ENCODE measurements at places on chromosomes 16 and 17.
A peak's percentile ranks its signal among the peaks of the same experiment; 100 is the strongest.

DNA sequence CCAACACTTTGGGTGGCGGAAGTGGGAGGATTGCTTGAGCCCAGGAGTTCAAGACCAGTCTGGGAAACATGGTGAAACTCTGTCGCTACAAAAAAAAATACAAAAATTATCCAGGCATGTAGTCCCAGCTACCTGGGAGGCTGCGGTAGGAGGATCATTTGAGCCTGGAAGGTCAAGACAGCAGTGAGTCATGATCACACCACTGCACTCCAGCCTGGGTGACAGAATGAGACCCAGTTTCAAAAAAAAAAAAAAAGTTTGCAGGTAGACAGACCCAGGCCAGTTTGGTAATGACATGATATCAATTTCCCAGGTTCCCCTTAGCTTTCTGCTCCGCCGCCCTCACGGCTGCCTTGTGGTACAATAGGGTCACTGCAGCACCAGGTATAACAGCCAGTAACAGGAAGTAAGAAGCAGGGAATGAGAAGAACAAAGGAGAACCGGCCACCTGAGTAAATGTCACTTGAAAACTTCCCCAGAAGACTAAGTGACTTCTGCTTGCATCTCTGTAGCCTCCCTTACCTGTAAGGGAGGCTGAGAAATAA is 201.2 kb upstream of the HSBP1 start:
- DNase-seq: no peak

DNA sequence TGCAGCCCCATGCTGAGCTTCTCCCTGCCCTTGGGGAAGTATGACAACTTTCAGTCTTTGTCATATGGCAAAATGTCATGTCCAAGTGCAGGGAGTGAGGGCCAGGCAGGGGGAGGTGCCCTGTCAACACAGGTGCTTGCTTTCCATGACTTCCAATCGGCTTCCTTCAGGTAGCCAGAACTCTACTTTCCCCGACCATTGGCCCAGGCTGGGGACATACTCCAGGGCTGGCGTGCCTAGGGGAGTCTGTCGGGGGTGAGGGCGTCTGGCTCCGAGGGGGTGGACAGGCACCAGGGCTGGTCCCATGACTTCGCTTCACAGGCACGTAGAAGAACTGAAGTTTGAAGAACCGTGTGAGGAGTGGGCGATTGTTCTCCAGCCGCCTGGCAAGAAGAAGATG is 19.8 kb upstream of the PIK3R6 start:
- no peak for DNase-seq

DNA sequence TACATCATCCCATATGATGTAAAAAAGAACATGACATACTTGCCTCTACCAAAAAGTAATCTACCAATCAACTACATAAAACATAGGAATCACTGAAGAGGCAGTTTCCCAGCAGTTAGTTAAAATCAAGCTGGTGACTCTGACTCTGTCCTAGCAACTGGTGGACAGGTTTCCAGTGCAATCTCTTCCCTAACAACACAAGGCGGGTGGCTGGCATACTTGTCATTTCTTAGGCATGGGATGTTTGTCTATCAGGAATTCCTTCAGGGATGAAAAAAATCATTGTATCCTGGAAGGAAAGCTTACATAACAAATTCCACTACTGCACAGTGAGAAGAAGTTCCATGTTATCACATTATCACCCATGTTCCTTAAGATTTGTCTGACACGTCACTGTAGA is 50.9 kb downstream of the HELZ start:
- peak; percentile 68 for DNase-seq

DNA sequence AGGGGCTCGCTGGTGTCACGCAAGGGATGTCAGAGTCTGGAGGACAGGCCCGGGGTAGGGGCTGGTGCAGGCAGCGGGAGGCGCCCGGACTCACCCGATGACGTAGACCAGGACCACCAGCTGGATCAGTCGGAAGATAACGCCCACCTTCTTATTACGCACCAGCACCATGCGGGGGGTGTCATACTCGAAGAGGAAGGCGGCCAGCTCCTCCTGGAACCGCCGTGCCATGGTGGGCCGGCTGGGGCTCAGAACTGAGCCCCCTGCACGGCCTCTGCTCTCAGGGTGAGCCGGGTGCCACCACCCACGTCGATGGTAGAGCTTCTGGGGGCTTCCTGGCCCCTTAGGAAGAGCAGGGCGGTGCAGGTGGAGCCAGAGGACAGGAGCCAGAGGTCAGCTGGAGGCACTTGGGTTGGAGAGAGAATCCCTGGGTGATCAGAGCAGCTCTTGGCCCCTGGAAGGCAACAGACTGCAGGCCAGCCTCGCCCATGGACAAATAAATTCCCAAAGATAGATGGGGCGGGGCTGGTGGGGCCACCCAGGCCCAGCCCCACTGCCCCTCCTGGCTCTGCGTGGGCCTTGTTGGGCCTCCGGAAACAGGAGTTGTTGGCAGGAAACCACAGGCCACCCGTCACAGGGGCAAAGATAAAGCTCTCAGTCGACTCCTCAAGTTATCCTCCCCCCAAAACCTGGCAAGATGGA is at the start of gene P2RX1:
P2RX1 (minus strand) TSS at position 471 of the 702 bp plus-strand sequence; CDS start at position 231, 240 bp downstream.
- no peak for DNase-seq

DNA sequence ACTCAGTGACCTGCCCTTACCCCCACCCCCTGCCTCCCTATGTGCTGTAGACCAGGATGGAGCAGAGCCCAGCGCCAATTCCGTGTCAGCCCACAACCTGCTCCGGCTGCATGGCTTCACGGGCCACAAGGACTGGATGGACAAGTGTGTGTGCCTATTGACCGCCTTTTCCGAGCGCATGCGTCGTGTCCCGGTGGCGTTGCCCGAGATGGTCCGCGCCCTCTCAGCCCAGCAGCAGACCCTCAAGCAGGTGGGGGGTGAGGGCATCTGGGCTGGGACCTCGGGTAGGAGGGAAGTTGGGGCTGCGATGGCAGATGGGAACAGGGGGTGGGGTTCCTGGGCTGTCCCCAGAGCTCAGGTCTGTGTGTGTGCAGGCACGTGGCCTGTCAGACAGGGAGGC is 6.3 kb upstream of the CACNA1G start:
- no peak for DNase-seq

- peak; percentile 76 for DNase-seq
Observed at GRCh38 chr17:36849871-36850348, 87.4 kb upstream of the LHX1 start.

DNA sequence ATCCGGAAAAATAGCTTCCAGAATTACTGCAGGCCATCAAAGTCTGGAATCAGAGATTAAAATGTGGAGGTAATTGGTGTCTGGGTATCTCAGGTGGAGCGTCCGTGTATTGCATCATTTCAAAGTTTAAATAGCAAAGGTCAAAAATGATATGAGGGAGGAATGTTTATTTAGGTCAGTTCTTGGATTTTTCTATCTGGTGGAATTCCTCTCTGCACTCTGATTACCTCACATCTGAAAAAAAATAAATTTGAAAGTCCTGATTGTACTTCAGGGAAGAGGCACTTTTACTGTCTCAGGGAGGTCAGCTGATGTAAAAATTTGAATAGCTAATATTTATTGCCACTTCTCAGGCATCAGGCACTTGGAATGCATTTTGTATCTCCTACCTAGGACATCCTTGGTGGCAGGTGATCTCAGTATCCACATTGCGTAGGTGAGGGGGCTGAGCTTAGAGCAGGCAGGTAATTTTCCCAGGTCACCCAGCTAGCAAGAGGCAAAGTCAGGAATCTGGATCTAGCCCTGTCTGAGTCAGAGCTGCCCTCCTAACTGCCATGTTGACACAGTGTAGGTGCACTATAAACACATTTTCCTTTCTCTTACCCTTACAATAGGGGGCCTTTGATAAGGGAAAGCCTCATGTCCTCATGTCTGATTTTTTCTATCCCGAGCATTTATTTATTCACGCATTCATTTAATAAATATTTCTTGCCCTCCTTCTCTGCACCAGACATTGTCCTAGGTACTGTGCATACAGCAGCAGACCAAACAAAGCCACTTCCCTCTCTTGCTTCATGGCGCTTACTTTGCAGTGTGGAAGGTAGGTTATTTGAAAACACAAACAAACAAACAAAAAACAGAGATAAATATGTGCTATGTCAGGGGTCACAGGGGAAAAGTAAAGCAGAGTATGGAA is 454.3 kb downstream of the HAPSTR1 start:
- no peak for DNase-seq

DNA sequence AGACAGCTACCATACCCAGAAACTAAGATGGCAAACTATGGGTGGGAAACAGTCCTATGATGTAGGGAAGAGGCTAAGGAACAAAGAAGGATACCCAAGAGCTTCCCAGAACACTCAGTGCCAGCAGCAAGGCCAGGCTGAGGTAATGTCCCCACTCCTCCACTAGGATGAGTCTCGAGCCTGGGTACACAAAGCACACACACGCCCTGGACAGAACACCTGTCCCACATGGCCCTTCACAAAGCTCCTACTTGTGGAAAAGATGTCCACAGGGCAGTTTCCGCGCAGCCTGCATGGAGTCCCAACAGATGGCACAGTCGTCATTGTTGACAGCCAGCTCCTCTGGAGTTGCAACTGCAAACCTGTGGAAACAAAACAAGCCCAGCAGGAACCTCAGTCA is 23.9 kb downstream of the AMFR start:
- DNase-seq: no peak

DNA sequence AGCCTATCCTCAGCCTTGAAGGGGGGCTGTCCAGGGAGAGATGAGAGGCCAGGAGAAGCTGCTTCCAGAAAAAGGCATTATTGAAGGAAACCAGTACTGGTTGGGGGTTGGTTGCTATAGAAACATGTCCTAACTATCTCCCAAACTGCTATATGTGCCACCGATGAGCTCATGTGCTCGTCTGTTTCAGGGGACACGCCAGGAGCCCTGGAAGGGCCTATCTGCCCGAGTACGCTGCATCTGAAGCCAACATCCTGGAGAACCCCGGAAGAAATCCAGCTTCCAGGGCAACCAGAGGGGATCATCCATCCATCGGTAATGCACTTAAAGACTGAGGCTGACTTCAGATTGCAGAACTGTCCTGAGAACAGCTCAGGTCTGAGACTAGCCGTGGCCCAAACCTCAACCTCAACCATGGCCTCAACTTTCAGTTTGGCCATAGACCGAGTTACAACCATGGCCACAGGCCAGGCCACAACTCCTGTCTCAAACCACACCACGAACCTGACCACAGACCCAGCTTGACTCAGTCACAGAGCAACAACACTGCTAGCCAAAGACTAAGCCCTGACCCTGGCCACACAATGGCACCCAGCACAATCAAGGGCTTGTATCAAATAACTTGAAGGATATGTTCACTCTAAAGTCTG is 10.2 kb downstream of the PITPNM3 start:
- DNase-seq: no peak

DNA sequence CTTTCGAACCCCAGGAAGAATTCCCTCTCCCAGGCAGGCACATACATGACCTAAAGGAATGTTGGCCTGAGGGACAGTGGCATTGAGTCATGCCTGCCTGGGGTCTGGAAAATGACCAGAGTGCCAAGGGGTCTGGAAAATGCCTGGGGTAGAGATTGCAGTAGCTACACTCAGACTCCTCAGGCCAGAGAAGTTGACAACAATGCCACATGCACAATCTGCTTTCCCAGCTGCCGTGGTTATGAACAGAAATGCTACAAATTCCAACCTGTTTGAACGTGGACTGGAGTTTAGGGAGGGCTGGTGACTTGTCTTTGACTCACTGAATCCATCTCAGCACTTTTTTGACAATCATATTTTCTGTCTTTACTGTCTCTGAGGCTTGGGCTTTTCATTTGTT is 250.0 kb downstream of the ABCC12 start:
- peak; percentile 45 for DNase-seq

DNA sequence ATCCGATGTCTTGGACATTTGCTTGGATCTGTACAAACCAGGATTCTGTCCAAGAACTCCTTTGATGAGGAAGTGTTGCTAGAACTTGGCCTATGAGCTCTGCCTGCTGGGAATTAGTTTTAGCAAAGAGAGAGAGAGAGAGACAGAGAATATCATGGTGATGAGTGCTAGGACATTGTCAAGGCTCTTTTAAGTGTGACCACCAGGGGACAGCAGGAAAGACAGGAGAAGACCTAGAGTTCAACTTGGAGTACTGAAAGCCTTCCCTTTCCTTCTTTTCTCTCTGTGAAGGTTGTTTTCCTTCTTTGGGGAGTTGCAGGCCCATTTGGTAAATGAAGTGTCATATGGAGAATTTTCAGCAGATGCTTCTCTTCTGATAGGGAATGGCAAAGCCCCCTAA is 389.2 kb upstream of the HSBP1 start:
- DNase-seq: no peak

GRCh38 chr17:10843811-10844210 is 5.9 kb upstream of the PIRT start:
- no peak for DNase-seq

- peak; percentile 57 for DNase-seq
Observed at GRCh38 chr16:56776562-56776961, 46.6 kb downstream of the NUP93 start.

DNA sequence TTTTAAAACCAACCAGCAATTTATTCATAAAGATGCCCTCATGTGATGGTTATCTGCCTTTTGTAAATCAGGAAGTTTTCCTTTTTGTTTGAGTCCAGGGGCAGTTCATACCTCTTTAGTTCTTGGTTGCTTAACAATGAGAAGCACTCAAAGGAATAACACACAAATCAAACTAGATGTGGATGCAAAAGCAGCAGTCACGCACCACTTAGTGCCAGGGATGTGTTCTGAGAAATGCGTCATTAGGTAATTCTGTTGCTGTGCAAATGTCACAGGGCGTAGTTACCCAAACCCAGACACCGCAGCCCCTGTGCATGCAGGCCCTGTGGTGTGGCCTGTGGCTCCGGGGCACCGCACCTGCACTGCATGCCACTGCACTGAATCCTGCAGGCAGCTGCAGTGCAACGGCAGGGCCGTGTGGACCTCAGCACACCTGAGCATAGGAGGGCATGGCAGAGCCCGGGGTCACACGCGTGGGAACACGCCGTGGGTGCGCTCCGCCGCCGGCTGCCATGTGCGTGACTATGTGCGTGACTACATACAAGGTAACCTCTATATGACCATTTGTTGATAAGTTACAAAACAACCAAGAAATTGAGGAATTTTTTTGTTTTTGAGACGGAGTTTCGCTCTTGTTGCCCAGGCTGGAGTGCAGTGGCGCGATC is 39.6 kb downstream of the PKD1 start:
- no peak for DNase-seq

DNA sequence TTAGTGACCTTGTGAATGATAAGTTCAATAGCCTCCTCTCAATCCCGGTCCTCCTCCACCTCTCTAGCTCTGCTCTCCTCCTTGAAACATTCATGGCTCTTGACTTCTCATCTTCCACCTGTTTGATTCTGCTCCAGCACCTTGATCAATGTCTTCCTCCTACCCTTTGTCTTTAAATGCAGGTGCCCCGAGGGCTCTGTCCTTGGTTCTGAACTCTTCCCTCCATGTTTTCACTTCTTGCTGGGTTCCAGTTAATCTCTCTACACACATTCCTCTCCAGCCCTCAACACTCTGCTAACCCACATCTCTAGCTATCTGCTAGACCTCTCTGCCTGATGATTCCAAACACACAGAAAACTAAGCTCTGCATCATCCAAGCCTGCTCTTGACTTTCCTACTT is 13.4 kb downstream of the CD300E start:
- no peak for DNase-seq

DNA sequence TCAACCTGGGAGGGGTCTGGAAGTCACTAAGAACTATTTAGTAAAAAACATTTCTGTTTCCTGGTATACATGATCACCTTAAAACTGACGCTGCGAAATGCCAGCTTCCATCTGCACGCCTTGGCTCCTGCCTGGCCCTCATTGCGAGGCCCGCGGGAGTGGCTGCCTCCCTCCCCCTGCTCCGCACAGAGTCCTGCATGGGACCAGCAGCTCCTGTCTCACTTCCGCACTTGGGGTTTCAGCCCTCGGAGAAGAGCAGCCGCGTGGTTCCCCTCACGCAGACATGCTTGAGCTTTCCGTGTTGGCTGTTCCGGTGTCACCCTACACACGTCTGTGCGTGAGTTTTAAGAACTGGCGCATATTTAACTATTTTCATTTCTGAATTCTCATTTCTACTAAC is 18.4 kb downstream of the MTHFSD start:
- DNase-seq: no peak

- peak; percentile 57 for DNase-seq
Observed at GRCh38 chr16:67847064-67847861, at the start of gene CENPT. Gene CENPT (minus strand): TSS chr16:67847693. CDS start chr16:67833859, 13,834 bp downstream.

Data from fibroblast of skin of right quadriceps (primary cell).